Activated CD4-positive, alpha-beta memory T cell treated with anti-CD3 and anti-CD28 coated beads for 36 hours (primary cell): ENCODE measurements at places on chromosomes 3 and 15. TPM values are rescaled to one million over a fixed set of nuclear protein-coding genes. Genes with fewer than 3 reads are reported as not detected.

- no peak overlapping the region for H3K4me3 ChIP-seq
- H3K27me3 ChIP-seq: peaks cover 14% of the 10 kb centered on the region
- DNase-seq: no peak
- H3K36me3 ChIP-seq: no peaks in the 10 kb centered on the region
Observed at GRCh38 chr15:40500568-40501330, 30.0 kb downstream of the CHST14 start.

- no peak overlapping the region for H3K4me3 ChIP-seq
- no peak overlapping the region for H3K27ac ChIP-seq
- peaks cover 5% of the 10 kb centered on the region for H3K27me3 ChIP-seq
- DNase-seq: no peak
- no peaks in the 10 kb centered on the region for H3K36me3 ChIP-seq
Observed at GRCh38 chr15:72992841-72993252, 59.4 kb upstream of the NEO1 start.

GRCh38 chr15:45129651-45130129, at the start of the genes DUOX1 and DUOXA1:
Gene DUOX1, plus strand, starts transcription at chr15:45129994. Its CDS starts 1,973 bp downstream, at chr15:45131967.
Gene DUOXA1, minus strand, starts transcription at chr15:45129879. Its CDS starts 6,865 bp downstream, at chr15:45123014.
- peaks cover 54% of the 10 kb centered on the region for H3K27me3 ChIP-seq
- no peak within 1 kb of the TSS for H3K27ac ChIP-seq
- H3K4me1 ChIP-seq: peaks cover 1% of the 10 kb centered on the region
- DNase-seq: peak; percentile 52
- H3K36me3 ChIP-seq: no peaks in the 10 kb centered on the region

DNA sequence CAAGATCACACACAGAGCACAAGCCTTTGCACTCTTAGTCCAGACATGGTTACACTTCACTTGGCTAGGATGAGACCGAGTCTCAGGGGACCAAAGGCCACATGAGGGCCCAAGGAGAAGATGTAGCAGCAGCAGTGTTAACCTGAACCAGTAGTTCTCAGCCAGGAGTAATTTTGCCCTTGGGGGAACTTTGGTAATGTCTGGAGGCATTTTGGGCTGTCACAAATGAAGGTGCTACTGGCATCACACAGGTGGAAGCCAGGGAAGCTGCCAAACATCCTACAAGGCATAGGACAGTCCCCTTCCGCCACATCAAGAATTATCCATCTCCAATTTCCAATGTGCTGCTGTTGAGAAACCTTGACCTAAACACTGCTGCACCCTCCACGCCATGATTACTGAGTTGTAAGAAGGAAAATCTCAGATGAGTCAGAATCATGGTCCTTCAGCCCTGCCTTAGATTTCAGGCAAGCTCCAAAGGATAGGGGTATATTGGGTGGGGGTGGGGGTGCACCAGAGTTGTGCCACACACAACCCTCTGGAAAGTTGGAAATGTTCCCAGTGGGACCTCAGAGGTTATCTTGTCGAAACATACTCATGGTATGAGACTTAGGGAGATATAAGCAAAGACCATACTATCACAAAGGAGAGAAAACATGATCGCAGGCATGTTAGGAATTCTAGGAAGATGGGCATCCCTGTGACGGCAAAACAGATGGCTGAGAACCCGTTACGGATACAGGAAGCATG, 36.2 kb downstream of the SEMA5B start:
- peaks cover 21% of the 10 kb centered on the region for H3K27me3 ChIP-seq
- H3K36me3 ChIP-seq: no peaks in the 10 kb centered on the region
- H3K4me3 ChIP-seq: no peak overlapping the region
- DNase-seq: no peak
- no peaks in the 10 kb centered on the region for H3K4me1 ChIP-seq

DNA sequence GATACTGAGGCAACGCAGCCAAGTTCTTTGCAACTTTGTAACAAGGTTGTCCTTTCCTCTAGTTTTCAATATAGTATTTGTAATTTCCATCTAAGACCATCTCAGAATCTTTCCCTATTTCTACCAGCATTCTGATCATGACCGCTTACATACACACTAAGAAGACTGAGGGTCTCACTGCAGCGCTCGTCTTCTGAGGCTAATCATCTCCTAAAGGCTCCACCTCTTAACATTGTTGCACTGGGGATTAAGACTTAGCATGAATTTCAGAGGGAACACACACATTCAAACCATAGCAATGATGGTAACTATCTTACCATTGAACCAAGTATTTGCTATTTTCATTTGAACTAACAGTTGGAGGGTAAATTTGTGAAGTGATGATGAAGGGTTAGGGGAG, 463.3 kb upstream of the CCDC54 start:
- no peaks in the 10 kb centered on the region for H3K36me3 ChIP-seq
- no peaks in the 10 kb centered on the region for H3K4me1 ChIP-seq
- H3K27me3 ChIP-seq: no peaks in the 10 kb centered on the region
- no peak overlapping the region for H3K27ac ChIP-seq

Gene TF
- total RNA-seq: 0.44 TPM

Gene ADAMTSL3
- not detected for total RNA-seq

GRCh38 chr3:196842567-196843434, 24.9 kb upstream of the SENP5 start:
- DNase-seq: peak; percentile 19
- H3K36me3 ChIP-seq: no peaks in the 10 kb centered on the region
- H3K4me1 ChIP-seq: no peaks in the 10 kb centered on the region
- H3K4me3 ChIP-seq: no peak overlapping the region

GRCh38 chr15:51879555-51879954, 50.1 kb downstream of the TMOD3 start:
- H3K4me1 ChIP-seq: peaks cover 19% of the 10 kb centered on the region
- H3K36me3 ChIP-seq: peaks cover 12% of the 10 kb centered on the region
- H3K4me3 ChIP-seq: no peak overlapping the region
- DNase-seq: no peak

Gene EXD1
- not detected for total RNA-seq

DNA sequence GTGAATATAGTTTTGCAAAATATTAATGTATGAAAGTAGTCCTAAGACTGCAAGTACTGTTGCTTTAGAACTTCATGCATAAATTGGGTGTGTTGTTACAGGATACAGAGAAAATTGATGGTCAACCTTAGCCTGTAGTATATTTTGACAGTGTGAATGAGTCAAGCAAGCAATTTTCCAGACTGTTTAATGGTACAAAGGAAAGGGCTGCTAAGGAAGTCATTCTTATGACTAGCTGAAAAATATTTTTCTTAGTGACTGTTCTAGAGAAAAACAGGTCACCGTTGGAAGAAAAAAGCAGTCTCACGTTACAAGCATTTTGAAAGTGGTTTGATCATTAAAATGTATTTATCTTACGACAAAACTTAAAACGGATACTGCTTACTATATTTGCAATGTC, 49.2 kb downstream of the MBNL1 start:
- H3K4me1 ChIP-seq: peaks cover 83% of the 10 kb centered on the region
- DNase-seq: no peak
- H3K27me3 ChIP-seq: no peaks in the 10 kb centered on the region
- peaks cover 21% of the 10 kb centered on the region for H3K36me3 ChIP-seq
- H3K4me3 ChIP-seq: no peak overlapping the region
- peak overlapping the region; percentile 49 for H3K27ac ChIP-seq

Gene CD80
- total RNA-seq: 3.4 TPM
